ENCODE measurements at places on chromosomes 12 and 14.

DNA sequence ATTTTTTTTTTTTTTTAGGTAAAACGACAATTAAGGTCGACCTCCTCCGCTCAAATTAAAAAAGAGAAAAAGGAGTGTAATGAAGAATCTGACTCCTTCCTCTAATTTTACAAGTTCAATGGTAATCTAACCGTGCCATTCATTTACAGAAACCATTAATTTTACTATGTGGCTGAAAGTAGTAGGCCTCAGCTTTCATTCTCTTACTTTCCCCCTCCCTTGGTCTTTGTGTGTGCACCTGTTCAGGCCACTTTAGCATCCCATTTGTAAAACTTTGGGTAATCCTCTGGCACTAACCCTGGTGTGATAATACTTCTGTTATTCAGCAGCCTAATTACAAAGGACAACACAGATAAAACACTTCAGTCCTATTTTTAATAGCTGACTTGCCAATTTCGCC, 128.1 kb downstream of the ASCL1 start:
- DNase-seq = no peak

DNA sequence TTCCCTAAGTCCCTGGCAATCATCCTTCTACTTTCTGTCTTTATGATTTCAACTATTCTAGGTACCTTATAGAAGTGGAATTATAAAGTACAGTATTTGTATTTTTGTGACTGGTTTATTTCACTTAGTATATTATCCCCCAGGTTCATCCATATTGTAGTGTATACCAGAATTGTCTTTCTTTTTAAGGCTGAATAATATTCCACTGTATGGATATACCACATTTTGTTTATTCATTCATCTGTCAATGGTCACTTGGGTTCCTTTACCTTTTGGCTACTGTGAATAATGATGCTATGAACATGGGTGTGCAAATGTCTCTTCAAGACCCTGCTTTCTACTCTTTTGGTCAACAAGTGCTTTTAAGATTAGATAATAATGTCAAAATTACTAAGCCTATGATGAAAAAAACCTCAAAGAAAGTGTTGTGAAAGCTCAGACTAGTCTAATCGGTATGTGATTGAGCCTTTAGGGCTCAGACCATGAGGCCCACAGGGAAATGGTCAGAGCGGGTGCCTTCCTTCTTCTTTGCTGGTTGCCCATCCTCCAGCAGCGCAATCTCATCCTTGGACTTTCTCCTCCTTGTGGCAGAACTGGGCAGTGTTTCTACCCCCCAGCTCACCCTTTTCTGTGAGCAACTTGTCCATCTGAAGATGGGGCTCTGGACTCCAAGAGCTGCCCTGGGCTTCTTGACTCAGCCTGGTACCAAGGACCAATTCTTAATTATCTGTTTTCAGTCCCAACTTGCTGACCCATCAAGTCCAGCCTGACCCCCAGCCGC, 105.4 kb downstream of the TTC8 start:
- no peak for DNase-seq

- DNase-seq = no peak
Measured at GRCh38 chr12:76649099-76649498, 89.5 kb upstream of the OSBPL8 start.

DNA sequence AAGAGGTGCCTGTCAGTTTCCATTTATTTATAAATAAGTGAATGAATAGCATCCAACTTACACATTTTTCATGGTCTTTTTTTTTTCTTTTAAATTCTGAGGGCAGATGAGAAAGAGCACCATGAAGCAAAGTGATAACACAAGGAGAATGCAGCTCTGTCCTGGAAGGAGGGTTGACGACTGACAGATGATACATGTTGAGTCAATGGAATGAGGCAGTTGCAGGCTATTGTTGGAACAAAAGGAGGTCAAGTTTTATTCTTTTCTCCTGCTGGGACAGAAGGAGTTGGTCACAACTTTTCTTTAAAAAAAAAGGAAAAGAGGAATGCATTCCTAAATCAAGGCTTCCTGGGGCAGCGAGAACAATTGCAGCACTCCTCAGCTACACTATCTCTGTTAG, 119.9 kb upstream of the PLEKHG7 start:
- DNase-seq = no peak

- DNase-seq = no peak
Measured at GRCh38 chr14:64119980-64120379, 174.2 kb downstream of the ESR2 start.

DNA sequence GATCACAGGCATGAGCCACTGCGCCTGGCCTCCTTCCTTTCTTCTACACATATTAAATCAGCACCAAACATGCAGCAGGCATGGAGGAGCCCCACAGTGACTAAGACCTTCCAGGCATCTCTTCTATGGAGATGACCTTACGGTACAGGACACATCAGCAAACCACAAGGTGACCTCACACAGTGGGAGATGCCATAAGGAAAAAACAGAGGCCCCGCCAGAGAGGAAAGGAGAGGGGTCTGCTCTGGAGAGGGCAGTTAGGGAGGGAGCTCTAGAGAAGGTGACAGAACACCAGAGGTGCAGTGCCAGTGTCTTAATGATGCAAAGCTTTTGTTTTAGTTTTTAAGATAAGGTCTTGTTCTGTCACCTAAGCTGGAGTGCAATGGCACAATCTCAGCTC, 81.1 kb upstream of the ESRRB start:
- no peak for DNase-seq
